ENCODE measurements at places on chromosomes 12 and 14.

DNA sequence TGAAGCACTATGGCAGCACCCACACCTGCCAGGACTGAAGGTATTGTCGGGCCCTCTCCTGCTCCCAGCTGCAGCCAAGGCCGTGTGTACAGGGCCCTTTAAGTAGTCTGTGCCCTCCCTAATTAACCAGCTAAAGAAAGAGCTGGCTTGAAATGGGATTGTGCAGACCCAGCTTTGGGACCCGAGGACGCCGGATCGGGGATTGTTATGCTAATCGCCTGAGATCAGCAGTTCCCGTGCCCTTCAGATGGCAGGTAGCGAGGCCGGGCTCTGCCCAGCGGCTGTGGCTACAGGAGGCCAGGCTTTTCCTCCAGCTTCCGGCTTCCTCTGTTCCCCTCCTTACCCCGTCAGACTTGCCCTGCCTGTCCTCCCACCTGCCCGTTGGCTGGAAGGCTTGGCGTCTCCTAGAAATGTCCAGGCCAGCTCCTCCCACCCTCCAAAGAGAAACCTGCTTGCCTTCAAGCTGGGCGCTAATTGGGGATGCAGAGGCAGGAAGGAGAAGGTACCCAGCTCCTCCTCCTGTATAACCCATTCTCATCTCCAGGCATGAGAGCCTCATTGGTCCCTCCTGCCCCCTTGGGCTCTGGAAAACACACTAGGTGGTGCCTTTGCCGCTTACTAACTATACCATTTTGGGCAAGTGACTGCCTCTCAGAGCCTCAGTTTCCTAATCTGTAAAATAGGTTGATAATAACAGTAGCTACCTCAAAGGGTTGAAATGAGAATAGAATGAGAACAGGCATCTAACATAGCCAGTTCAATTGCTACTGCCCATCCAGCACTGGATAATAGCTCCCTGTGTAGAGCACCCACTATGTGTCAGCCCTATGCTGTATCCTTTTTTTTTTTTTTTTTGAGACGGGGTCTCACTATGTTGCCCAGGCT, 25.8 kb upstream of the MSI1 start:
- DNase-seq = no peak

DNA sequence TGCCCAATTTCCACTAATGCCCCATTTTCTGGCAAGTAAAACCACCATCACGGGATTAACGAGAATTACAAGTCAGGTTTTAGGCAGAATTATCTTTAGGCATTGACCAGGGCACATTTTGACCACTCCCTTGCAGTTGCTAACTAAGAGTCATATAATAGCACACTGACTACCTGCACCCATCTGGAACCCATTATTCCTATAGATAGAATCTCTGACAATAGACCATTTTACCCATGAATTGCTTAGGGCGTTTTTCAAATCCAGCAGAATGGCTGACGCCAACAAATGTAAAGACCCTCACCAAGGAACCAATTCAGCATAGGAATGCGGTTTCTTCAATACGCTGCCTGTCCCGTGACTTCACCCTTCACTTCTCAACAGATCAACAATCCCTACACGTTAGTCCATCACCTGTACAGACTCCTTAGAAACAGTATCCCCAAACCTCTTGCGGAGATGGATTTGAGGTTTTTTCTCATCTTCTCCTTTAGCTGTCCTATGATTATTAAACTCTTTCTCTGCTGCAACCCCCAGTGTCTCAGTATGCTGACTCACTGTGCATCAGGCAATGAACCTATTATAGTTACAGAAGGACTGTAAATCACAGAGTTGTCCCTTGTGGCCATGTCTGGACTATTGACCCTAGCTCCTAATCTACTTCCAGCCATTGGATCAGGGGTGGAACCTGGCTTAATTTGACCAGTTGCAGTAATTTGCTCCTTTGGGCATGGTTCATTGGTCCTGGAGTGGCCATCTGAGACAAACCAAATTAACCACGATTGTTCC, 177.3 kb upstream of the PLXNC1 start:
- DNase-seq = no peak

DNA sequence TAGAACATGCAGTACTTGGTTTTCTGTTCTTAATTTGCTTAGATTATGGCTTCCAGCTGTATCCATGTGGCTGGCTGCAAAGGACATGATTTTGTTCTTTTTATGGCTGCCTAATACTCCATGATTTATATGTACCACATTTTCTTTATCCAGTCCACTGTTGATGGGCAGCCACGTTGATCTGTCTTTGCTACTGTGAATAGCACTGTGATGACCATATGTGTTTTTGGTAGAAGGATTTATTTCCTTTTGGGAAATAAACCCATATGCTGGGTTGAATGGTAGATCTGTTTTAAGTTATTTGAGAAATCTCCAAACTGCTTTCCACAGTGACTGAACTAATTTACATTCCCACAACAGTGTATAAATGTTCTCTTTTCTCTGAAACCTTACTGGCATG, 86.2 kb upstream of the FERMT2 start:
- no peak for DNase-seq

DNA sequence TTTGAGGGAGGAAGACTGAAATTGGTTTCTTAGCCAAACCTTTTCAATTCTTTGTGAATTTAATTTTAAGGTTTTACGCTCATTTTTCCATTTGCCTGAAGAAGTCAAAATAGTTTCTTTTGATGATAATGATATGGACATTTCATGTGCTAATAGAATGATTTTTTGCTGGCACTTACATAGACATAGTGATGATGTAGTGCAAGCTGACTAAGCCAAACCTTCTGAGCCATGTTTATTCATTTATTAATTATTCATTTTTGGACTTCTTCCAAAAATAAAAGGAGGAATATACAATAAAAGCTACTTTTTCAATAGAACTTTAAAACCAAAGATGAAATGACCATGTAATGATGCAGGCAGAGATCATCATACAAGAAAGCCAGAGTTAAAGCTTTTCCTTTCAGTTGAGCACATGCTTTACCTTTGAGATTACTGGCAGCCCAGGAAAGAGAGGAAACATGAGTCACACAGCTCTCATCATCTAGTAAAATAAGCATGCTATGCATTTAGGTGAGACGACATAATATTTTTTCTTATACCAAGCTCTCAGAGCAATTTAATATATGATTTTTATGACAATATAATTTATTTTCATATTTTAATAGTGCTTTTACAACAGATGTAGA, 24.8 kb downstream of the KCNA1 start:
- no peak for DNase-seq

GRCh38 chr12:43291516-43291915, 260.5 kb downstream of the ADAMTS20 start:
- DNase-seq = no peak

DNA sequence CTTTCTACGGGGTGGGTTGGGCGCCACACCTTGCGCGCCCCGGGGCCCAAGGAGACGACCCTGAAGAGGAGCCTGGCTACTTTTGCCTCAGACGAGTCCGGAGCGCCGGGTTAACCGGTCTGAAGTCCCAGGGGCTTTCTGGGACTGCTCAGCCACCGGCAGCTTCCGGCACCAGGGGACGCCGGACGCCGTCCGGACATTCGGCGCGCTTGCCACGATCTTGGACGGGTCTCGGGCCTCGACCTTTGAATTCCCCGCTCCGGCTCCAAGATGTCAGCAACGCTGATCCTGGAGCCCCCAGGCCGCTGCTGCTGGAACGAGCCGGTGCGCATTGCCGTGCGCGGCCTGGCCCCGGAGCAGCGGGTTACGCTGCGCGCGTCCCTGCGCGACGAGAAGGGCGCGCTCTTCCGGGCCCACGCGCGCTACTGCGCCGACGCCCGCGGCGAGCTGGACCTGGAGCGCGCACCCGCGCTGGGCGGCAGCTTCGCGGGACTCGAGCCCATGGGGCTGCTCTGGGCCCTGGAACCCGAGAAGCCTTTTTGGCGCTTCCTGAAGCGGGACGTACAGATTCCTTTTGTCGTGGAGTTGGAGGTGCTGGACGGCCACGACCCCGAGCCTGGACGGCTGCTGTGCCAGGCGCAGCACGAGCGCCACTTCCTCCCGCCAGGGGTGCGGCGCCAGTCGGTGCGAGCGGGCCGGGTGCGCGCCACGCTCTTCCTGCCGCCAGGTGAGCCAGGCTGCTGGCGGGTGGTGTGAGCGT, at the start of gene ACOT4:
Gene ACOT4, plus strand, starts transcription at position 184 of the 760 bp plus-strand sequence. Its CDS starts 87 bp downstream, at position 271.
- peak; percentile 43 for DNase-seq

DNA sequence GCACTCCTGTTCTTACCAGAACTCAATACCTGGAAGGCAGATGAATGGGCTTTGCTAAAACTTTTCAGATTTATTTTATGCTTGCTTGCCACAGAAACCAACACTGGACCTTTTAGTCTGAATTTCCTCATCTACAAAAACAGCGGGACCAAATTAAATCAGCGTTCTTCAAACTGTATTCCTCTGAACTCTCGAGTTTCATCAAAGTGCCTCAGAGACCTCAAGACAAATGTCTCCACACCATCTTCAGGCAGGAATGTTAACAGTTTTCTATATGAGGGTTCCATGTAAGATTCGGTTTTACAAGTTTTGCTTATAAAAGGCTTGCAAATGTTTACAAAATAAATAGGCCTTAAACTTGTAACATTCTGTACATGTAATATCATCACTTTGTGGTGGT, 74.6 kb downstream of the MED13L start:
- DNase-seq = no peak

- no peak for DNase-seq
Observed at GRCh38 chr12:116802018-116802417, 63.9 kb downstream of the RNFT2 start.

- no peak for DNase-seq
Observed at GRCh38 chr14:74836251-74836960, 39.5 kb downstream of the PROX2 start.

- no peak for DNase-seq
Observed at GRCh38 chr12:77204083-77204482, 138.7 kb upstream of the E2F7 start.

DNA sequence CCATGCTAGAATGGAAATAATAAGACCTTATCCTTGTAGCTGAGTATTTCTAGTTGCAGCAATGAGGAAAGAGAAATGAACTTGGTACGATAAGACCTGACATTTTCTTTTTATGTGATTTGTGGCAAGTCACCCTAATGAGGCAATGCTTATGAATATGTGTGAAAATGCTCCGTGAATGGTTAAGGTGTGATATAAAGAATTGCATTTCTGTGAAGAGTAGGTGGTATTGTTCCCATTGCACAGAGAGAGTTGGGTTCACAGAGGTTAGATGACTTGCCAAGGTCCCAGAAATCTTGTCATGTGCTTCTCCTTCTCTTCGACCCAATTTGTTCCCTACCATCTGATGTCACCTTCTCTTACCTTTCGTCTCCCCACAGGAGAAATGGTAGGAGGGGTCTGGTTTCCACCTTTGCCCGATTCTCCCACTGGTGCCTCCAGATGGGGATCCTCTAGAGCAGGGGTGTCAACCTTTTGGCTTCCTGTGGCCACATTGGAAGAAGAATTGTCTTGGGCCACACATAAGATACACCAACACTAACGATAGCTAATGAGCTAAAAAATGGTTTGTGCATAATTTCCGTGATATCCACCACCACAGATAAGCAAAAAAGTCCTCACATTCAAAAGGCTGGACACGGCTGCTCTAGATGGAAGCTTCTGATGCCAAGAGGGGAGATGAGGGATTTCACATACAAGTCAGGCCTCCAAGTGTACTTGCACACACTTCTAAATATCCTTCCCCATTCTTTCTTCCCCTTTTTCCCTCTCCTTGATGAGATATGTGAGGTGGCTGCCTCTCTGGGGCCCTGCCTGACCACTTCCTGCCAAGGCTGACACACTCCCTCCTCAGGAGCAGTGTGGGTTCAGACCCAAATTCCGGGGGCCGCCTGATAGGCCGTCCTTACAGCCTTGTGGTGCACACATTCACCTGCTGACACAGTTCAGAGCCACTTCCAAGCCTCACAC, 96.1 kb downstream of the PLXNC1 start:
- DNase-seq = no peak

- DNase-seq = no peak
Observed at GRCh38 chr14:64778104-64778754, 74.0 kb downstream of the PLEKHG3 start.

DNA sequence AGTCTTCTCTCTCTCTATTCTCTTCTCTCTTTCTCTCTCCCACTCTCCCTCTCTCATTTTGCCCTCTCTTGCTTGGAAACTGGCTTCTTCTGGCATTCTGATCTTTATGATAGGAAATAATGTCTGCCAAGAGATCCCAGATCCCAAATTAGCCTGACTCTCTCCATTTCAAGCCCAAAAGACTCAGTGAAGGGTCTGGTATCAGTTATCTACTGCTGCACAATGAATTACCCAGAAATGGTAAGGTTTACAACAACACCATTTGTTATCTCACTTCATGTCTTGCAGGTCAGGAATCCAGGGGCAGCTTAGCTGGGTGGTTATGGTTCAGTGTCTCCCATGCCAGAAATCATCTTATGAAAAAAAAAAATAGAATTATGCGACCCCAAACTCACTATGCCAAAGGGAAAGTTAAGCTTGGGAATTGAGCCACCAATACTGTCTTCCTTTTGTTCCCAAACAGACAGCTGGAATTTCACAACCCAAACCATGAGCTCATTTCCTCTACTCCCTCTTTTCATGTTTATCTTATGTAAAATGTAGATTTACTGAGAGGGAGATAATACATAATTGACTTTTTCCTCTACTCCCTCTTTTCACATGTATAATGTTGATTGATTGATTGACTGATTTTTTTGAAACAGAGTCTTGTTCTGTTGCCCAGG, 67.8 kb upstream of the FICD start:
- no peak for DNase-seq

DNA sequence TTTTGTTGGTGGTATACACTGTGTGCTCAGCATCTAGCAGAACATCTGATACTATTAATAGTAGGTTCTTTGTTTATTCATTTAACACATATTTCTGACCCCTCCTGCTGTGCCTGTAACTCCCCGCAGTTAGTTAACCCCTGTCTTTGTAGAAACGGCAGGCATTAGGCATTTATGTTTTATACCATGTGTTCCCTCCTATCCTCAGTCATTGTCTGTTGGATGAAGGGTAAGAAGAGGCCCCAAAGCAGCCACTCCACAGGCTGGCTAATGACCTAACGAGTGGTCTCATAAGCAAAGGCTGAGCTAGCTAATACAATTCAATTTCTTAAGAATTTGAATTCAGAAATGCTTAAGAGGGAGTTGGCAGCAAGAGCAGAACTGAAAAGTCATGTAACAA, 170.8 kb downstream of the TMX1 start:
- no peak for DNase-seq

All from stimulated activated CD4-positive, alpha-beta T cell treated with anti-CD3 and anti-CD28 coated beads, Interleukin-1b, Interleukin-23, amount 100 ng/mL, for 4 hours (primary cell).